ENCODE measurements at places on chromosomes 11 and 22.

- no peak for DNase-seq
Measured at GRCh38 chr11:65448074-65448417, 25.4 kb downstream of the NEAT1 start.

DNA sequence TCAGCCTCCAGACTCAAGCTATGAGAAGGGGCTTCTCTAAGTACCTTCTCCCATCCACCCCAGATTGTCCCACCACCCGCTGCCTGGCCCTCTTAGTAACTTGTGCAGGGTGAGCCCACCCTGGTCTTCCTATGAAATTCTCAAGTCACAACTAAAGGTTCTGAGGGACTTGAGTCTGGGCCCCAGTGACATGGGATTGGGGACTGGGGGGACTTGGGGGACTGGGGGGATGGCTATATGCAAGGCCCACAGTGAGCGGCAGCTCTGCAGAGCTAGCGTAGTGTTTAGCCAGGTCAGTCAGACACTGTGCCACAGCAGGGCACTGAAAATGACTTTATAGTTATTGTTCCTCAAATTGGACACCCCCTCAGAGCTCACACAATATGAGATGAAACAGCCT lies 622.3 kb upstream of the CADM1 start:
- DNase-seq, result no peak

DNA sequence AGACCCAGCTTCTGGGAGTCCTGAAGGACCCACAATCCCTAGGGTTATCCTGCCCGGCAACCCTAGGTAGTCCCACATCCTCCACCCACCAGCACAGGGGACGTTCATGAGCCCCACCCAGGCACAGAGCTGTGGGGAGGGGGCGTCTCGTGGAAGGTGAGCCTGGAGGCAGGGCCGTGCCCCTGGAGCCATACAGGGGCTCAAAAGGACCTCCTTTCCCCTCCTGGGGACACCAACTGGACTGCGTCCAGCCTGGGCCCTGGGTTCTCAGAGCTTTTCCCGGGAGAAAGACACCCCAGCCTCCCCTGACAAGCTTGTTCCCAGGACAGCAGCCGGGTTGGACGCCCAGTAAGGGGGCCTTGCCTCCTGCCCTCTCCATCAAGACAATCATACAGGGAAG lies 78.4 kb downstream of the BRD1 start:
- DNase-seq, result no peak

- no peak for DNase-seq
Measured at GRCh38 chr22:22930571-22931556, 43.2 kb downstream of the IGLL5 start.

- DNase-seq, result no peak
Measured at GRCh38 chr11:17268902-17269301, 7.6 kb upstream of the NUCB2 start.

DNA sequence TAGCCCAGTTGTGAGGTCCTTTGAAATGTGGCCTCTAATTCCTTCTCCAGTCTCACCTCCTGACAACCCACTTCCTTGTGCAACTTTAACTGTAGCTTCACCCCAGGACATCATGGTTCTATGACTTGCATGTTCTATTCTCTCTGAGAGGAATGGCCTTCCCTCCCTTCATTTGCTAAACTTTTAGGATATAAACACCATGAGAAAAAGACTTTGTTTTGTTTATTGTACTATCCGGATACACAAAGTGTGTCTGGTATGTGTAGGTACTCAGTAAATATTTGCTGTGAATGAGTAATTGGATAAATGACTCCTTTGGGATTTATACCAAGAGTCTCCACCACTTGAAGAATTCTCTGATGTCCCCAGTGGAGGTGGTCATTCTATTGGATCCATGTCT lies 547.6 kb downstream of the INSC start:
- DNase-seq, result no peak

- DNase-seq, result no peak
Measured at GRCh38 chr11:68506908-68507307, 46.4 kb downstream of the PPP6R3 start.

- peak; percentile 73 for DNase-seq
Measured at GRCh38 chr11:119584193-119585042, 144.6 kb downstream of the NECTIN1 start.

GRCh38 chr11:62805961-62806441 lies 761 bp upstream of the NXF1 start:
- no peak for DNase-seq

DNA sequence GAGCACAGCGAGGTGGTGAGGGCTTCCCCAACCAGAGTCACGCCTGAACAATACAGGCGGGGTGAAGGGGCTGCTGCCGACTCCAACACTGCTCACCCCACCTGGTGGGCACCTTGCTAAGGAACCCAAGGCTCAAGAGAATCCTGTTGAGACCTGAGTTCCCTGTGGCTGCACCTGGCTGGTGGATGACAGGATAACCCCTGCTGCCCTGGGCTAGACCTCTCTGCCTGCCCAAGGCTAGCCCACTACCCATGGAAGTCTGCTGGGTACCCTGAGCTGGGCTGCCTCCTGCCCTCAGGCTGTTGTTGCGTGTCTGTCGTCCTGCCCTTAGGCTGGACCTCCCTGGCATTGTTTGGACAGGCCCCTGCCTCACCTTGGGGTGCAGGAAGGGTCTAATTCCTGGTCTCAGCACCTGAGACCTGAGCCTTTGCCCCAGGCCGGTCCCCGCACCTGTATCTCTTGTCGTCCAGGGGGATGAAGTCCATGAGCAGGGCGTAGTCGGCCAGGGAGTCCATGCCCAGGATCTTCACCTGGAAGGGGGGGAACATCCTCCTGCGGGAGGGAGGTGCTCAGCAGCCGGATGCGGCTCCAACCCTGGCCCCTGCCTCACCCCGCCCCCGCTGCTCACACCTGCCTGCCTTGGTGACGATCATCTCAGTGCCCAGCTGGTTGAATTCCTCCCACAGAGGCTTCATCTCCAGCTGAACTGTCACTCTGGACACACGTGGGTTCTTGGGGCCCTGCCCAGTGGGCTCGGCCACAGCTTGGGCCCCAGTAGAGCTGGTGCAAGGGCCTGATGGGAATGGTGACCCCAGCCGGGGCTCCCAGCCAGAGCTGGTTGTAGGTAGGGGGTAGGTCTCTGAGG lies 4.9 kb upstream of the NUDT8 start:
- DNase-seq, result no peak

Data from COR-L47 (cell line).